ENCODE measurements at places on chromosomes 5 and 9.

DNA sequence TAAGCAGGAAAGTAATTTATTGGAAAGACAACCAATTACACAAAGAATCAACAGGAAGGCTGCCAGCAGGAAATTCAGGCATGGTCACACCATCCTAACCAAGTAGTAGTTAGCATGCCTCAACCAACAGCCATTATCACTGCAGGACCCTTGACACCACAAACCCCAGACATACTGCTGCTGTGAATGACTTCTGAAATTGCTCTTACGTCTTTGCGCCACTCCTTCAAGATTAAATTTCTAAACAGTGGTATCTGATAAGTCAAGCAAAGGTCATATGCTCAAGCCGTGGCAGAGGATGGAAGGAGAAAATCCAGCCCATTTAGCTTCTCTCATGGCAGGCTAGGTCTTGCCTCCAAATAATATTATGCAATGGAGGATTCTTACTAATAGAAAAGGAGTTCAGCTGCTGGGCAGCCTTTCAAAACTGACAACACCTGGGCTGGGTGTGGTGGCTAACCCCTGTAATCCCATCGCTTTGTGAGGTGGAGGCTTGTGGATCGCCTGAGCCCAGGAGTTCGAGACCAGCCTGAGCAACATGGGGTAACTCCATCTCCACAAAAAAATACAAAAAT, 5.0 kb upstream of the PTGER4 start:
- DNase-seq, result no peak

- DNase-seq, result no peak
Measured at GRCh38 chr5:17999858-18000257, 365.6 kb downstream of the TAF11L14 start.

DNA sequence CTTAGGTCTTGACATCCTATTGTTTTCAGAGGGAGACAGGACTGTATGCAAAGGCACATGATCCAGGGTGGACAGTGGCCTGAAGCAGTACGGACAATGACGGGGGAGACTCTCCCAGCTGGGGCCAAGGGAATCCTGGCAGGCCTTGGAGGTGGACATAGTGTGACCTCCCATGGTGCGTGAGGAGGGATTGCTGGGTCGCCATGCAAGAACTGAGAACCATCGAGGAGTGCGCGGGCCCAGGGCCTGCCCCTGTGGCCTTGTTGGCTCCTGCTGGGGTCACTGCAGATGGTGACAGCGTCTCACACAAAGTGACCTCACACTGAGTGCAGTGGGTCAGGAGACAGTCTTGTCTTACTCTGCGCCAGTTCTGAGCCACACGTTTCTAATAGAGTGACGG, 192.4 kb downstream of the GADD45G start:
- DNase-seq, result no peak

GRCh38 chr5:141382469-141383294, at the start of gene PCDHGA7:
PCDHGA7 (plus strand) TSS chr5:141382742; CDS start chr5:141382900, 158 bp downstream.
- DNase-seq, result no peak

- DNase-seq, result no peak
Measured at GRCh38 chr5:169909945-169910344, 70.3 kb downstream of the INSYN2B start.

GRCh38 chr5:60738461-60738860, 38.5 kb upstream of the DEPDC1B start:
- DNase-seq, result no peak

DNA sequence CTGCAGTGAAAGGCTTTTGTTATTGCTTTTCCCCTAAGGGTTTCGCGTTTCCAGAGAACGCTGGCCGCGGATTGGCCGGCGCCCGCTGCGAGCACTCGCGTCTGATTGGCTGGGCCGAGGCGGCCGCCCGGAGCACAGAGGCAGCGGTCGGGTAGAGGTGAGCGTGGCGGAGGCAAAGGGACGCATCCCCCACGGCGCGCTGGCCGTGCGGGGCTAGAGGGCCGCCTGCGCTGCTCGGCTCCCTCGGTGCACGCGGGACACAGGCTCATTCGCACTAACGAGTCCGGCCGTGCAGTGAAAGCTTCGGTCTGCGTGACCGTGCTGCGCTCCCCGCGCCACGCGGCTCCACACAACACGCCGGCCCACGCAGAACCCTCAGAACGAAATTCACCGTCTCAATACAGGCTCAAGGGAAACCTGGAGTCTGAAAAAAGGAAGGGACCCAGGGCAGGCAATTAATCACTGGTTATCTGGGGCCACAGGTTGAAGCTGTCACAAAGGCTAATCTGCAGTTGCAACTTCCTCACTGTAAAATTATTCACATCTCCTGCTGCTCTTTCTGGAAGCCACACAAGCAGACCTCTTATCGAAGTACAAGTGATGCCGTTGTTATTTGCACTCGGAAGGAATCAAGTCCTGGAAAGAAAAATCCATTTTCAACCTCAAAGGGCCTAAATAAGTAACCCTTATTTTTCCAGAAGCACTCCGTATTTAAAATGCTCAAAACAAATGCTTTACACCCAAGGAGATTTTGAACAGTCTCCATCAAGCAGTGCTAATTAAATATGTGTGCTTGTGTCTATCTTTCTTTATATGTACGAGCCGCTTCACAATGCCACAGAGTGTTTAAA, 94.6 kb downstream of the ZNF608 start:
- DNase-seq, result no peak

- DNase-seq, result no peak
Measured at GRCh38 chr9:122193651-122194050, 33.9 kb downstream of the MORN5 start.

DNA sequence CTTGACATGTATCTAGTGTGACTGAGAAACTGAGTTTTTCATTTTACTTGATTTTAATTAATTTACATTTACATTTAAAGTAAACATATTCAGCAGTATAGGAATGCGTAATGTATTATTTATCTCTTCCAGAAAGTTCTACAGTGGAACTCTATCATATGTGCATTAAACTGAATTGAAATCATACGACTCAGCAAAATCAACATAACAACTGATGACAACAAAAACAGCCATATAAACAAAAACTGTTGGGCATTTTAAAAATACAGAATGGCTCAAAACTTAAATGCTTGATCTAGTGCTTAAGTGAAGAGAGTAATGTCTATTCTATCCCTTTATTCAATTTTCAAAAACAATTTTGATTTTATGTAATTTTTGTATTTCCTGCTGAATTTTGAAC, 134.4 kb downstream of the TRPM3 start:
- DNase-seq, result no peak

DNA sequence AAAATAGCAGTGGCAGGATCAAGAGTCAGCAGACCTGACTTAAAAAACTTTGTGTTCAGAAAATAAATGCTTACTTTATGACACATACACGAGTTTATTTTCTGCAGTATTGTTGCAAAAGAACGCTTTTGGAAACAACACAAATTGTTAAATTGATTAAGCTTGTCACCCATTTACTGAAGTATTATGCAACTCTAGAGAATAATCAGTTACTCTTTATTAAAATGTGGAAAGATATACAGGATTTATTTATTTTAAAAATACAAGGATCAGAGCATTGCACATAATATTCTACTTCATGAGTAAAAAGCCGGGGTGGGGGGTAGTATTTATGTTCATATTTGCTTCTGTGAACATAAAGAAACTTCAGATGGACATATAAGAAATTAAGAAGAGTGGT, 20.0 kb downstream of the FYB1 start:
- DNase-seq, result no peak

DNA sequence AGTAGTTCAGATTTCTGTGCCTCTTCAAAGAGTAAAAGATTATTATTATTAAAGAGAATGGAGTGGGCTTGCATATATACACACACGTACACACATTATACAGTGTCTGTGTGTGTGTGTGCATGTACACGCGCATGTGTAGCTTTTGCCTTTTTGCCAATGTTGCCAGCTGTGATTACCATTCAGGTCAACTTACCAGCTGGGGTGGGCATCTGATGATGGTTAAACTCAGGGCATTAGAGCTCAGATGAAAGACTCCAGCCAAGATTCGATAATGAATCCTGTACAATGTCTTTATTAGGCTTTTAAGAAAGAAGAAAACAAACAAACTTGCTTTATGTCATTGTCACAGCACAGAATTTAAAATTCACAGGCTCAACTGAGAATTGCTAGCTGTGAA, 296.5 kb upstream of the DMAC1 start:
- DNase-seq, result no peak

- no peak for DNase-seq
Measured at GRCh38 chr9:9299134-9299533, 1313.7 kb downstream of the PTPRD start.

GRCh38 chr5:174412374-174412773, 312.0 kb upstream of the MSX2 start:
- DNase-seq, result no peak

GRCh38 chr5:129977810-129978209, 73.5 kb downstream of the CHSY3 start:
- no peak for DNase-seq

DNA sequence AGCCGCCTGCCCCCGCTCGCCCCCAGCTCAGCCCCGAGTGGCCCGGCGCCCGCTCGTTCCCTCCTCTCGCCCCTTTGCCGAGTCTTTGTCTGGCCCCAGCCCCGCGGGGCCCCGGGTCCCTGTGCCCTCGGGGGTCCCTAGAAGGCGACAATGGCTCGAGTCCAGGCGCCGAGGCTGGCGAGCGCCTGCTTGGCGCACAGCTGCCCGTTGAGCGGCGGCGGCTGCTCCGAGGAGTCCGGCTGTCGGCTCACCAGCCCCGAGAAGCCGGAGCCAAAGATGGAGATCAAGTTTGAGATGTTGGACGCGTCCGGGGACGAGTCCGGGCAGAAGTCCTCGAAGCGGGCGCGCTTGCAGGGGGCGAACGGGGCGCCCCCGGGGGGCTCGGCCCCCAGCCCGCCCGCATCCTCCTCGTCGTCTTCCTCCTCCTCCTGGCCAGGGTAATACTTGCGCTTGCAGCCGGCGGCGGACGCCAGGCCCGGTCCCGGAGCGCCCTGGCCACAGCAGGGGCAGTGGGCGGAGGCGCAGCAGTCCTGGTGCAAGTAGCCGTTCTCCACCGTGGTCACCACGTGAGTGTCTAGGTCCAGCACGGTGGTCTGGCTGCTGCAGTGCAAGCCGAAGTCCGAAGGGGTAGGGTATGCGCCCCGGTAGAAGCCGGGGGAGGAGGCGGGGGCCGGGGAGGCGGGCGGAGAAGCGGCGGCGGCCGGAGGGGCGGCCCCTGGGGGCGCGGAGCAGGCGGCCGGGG, 1.2 kb downstream of the IER5L start:
- no peak for DNase-seq

GRCh38 chr9:35280399-35280798, 118.6 kb downstream of the UNC13B start:
- no peak for DNase-seq

DNA sequence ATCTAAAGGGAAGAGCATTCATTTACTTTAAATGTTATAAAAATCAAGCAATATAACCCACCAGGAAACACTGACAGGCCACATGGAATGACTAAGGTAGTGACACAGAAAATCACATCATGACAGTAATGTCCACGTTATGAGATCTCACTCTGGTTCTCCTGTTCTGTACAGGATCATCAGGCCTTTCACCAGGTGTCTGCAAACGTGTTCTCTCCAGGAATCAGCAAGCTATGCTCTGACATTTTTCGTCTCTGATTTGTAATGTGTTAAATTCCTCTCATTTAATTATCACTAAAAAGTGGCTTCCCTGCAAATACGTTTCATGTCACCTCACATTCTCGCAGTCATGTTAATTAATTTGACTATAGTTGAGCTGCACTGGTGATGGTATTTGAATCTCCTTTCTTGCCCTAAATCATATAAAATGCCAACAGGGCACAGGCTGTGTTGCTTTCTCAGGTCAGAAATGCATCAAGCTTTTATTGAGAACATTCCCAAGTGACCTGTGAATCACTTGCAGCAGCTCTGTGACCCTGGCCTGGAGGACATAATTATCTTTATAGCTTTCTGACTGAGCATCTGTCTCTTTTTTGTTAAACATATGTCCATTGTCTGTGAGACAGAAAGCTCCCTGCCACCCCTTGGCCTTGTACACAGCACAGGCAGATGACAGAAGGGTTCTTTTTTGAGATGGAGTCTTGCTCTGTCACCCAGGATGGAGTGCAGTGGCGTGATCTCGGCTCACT, 196.2 kb downstream of the DIRAS2 start:
- no peak for DNase-seq

- DNase-seq, result no peak
Measured at GRCh38 chr5:81268521-81269196, 32.7 kb upstream of the ZCCHC9 start.

DNA sequence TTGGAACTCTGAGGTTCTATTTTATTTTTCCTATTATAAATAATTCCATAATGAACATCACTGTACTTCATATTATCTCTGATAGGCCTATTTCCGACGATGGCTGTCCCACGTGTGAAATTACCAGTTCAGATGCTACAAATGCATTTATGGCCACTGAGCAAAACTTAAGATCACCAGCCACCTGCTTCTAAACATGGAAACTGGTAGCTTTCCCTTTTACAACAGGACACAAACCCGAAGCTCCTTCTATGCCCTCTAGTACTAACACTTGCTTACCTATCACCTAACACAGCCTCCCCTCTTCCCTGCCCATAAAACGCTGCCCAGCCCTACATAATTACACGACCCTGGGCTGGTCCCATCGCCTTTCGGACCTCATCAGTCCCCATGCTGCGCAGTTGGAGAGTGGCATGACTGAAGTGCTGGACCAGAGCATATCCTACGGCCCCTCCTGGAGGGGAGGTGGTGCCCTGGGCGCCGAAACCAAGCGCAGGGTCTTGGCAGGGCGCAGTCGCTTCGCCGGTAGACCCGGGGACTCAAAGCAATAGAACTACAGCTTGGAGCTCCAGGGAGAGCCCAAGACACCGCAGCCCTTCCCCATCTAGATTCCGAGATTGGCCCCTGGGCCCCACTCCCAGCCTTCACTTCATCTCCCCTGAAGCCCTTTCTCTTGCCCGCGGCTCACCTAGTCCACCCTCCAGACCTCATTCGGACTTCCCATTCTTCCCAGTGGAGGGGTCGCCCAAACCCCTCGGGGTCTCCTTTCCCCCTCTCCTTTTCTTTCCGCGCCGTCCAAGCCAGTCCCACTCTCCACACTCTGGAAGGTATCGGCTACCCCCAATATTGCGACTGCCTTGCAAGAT, 1.0 kb upstream of the SAP30L start:
- DNase-seq, result no peak

- DNase-seq, result peak; percentile 81
Measured at GRCh38 chr5:145936401-145937131, at the start of gene SH3RF2. SH3RF2 (plus strand) TSS chr5:145936578; CDS start chr5:145937929, 1,351 bp downstream.

GRCh38 chr5:68215898-68216244, 315 bp downstream of the PIK3R1 start:
- no peak for DNase-seq

GRCh38 chr5:115875447-115875846, 33.7 kb downstream of the AP3S1 start:
- no peak for DNase-seq

GRCh38 chr5:92801911-92802310, 779.1 kb downstream of the NR2F1-AS1 start:
- DNase-seq, result no peak

- DNase-seq, result no peak
Measured at GRCh38 chr5:140986117-140986521, 19.8 kb downstream of the PCDHAC2 start.
